ENCODE measurements at places on chromosomes 1 and 21.
A peak's percentile ranks its signal among the peaks of the same experiment; 100 is the strongest.

GRCh38 chr1:153324912-153325311 lies 12.2 kb upstream of the PGLYRP3 start:
- DNase-seq = no peak

GRCh38 chr1:115771847-115772457 lies 3.4 kb upstream of the CASQ2 start:
- peak; percentile 94 for DNase-seq

DNA sequence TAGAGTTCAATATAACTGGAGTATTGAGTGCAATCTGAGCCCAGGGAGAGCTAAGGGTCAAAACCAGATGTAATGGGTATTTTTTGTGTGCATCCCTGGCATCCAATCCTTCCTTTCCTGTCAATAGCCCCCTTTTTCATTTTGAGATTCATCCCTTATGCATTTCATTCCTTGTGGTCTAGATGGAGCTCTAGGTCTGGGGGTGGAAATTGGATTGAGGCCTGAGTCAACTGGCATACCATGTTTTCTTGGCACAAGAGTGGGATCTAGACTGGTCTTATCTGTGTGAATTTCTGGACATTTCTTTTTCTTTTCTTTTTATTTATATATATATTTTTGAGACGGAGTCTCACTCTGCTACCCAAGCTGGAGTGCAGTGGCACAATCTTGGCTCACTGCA lies 67.3 kb upstream of the RAB3GAP2 start:
- no peak for DNase-seq

DNA sequence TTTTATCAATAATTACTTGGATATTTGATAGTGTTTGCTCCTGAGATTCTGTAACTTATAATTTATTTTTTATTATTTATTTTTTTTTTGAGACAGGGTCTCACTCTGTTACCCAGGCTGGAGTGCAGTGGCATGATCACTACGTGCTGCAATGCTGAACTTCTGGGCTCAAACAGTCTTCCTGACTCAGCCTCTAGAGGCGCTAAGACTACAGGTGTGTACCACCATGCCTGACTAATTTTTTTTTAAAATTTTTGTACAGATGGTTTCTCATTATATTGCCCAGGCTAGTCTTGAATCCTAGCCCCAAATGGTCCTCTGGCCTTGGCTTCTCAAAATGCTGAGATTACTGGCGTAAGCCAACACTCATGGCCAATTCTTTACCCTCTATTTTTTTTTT lies 845.5 kb upstream of the ADGRL4 start:
- DNase-seq = no peak

DNA sequence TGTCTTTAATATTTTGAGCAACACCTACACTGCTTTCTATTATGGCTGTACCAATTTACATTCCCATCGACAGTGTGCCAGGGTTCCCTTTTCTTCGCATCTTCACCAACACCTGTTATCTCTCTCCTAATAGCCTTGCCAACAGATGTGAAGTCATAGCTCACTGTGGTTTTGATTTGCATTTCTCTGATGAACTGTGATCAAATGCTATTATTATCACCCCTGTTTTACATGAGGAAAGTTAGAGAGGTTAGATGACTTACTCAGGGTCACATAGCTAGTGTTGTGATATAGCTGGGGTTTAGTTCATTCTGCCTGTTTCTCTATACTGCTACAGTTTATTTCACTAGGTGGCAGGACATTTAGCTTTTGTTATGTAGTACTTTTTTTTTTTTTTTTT lies 204.1 kb downstream of the FMN2 start:
- DNase-seq = no peak

- DNase-seq = no peak
Observed at GRCh38 chr1:1210726-1211540, 3.0 kb downstream of the TNFRSF4 start.

DNA sequence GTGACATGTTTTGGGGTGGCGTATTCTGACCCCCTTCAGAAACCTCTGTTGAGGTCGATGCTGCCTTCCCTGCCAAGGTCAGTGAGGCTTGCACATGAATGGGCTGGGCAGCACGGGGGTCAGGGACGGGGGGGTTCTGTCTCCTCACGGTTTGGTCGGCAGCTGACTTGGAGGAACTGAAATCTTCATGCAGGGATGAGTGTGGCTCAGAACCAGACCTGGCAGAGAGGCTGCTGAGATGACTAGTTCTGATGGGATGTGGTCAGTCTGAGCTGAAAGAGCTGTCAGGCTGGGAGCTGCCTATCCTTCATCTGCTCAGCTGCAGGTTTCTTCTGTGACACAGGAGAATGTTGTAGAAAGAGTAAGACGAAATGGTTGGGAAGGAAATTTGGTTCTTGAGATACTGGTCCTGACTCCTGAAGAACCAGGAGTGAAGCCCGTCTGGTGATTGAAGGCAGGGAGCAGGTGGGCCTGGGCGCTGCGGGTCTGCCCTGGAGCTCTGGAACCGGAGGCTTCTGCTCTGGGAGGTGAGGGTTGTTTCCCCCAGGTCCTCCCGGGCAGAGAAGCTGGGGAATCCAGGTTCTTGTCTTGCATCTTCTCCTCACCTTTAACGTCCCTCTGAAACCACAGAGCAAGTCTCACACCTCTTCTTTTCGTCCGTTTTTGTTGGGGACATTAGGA lies 3.3 kb downstream of the SLX9 start:
- no peak for DNase-seq

- DNase-seq = no peak
Observed at GRCh38 chr1:107474877-107475612, 334.2 kb downstream of the NTNG1 start.

DNA sequence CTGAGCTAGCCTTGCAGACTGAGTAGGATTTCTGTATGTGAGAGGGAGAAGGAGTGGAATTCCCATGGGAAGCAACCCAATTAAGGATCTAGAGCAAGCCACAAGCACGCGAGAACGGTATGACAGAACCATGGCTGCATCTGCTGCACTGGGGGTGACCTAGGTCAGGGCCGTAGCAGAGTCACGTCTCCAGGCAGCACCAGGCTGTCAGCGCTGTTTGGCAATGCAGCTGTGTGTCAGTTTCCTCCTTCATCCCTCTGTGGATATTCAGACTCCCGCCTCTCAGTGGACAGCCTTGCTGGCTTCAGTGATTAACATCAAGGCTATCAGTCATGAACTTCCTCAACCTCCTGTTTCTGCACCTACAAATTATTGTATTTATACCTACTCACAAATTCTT lies 118.1 kb upstream of the PPP2R5A start:
- peak; percentile 63 for DNase-seq

DNA sequence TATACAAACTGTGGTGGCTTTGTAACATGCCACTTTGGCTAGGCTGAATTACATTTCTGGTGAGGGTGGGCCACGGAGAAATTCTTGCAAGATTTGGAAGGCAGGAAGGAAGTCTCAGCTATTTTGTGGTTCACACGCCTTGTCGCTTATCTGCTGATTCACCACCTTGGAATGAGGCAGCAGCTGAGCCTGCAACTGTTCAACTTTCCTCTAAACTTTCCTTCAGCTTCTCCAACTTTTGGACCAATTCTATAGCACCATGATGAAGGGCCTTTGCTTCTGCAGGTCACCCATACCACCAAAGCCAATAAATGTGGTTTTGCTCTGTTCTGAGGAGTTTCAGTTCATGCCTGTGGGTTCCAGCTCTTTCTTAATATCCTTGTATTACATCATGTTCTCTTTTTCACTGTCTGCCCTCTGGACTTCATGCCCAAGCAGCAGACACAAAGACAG lies 337.6 kb upstream of the SNX7 start:
- no peak for DNase-seq

DNA sequence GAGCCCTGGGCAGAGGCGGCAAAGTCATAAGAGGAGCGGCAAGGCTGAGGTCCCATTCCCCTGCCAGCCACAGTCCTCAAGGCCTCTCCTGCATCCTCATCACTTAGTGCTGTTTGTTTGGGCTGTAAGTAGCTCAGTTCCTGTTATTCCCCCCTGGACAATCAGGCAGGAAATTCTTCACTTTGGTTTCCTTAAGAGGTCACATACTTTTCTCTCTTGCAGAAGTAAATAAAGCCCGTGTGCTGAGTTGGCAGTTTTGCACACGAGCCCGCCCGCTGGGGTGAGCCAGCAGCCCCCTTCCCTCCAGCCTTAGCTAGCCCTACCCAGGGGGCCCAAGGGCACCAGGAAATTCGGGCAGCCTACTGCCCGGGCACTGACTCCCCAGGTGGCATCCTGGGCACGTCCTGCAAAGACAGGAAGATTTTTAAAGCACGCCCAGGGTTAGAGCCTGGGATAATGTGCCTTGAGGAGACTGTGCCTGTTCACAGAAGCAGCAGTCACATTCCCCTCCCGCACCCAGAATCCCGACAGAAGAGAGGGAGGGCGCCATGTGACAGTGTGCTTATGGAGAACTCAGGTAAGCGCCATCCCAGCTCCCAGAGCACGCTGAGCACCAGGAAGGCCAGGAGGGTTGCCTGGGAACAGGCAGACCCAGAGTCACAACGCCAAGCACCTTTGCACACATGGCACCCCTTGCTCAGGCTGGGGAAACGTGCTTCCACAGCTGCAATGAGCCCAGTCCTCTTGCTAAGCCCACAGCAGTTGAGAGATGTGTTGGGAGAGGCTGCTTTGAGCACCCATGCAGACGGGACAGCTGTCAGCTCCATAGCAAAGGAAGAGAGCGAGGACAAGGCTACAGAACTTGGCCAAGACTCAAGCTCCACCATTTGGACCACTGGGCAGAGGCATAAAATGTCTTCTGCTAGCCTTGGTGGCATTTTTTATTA lies 144.5 kb upstream of the TMEM51 start:
- DNase-seq = no peak

GRCh38 chr21:31140025-31140424 lies 101.7 kb upstream of the KRTAP19-8 start:
- no peak for DNase-seq

- DNase-seq = no peak
Observed at GRCh38 chr21:8989721-8990325, 1531.6 kb upstream of the TPTE start.

DNA sequence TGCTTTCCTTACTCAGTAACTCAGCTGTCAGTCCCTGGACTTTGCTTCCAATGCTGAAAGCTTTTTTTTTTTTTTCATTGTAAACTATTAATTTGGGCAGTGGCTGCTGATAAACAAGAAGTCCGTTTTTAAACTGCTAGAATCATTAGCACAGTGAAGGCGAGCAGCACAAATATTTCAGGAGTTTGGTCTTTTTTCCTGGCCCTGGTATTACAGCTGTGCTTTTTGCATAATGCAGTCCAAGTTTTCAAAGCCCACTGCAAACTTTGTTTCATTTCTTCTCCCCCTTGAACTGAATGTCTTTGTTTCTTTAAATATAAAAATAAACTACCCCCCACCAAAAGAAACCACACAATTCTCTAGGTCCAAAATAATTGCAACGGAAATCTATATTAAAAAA lies 6.6 kb downstream of the GLIS1 start:
- DNase-seq = no peak

DNA sequence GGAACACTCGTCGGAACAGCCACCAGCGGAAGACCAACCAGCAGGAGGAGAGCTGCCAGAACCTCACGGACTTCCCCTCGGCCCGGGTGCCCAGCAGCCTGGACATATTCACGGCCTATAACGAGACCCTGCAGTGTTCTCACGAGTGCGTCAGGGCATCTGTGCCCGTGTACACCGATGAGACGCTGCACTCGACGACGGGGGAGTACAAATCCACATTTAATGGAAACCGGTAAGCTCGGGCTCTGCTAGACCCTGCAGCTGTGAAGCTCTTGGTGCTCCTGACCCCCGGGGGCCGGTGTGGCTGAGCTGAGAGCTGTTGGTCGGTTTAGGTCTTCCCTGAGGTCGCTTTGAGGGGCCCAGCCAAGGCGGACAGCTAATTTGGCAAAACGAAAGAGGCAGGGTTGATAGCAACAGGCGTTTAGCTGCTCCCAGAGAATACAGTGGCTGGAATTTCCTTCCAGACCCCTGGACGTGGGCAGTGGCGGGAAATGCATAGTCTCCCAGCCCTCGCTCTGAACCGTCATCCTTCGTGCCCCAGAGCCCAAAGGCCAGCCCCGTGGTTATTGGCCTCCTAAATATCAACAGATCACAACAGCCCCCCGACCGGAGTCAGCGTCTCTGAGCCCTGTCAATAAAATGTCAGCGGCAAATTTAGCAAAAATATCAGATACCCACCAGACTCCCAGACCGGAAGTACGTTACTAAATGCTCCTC lies 118.0 kb downstream of the AJAP1 start:
- DNase-seq = no peak

GRCh38 chr1:167477986-167478385 lies 40.3 kb downstream of the CD247 start:
- DNase-seq = peak; percentile 53

GRCh38 chr1:102546251-102546650 lies 549.5 kb upstream of the OLFM3 start:
- no peak for DNase-seq

DNA sequence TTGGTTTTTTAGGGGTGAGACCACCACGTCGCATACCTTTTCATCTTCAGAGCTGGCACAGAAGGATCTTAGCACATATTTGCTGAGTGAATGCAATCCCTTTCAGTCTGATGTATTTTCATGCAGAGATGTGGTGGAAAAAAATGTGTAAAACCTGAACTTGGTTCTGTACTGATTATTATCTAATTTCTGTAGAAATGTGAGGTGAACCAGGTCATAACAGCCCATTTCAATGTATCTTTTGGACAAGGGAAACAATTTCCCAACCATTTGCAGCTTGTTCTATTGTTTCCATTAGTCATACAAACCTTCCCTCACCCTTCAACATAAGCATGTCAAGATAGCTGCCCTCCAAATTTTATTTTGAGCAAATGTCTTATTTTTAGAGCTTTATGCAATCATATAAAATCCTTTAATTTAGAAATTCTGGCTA lies 46.8 kb upstream of the RUNX1 start:
- DNase-seq = no peak

DNA sequence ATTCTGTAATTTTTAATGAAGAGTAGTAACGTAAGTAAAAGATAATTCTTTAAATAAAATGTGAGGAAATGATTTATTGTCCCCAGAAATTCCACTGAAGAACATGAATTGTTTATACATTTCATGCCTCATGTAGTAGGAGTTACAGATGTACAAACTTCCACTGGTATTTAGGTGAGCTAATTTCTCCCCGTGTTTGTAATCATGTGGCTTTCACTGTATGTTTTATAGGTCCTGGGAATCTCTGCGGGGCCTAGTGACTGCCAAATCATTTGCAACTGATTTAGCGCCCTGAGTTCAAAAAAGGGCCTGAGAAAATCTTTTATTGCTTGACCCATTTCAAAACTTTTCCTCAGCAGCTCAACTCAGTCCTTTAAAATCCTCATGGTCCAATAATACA lies 30.5 kb upstream of the FASLG start:
- DNase-seq = no peak

DNA sequence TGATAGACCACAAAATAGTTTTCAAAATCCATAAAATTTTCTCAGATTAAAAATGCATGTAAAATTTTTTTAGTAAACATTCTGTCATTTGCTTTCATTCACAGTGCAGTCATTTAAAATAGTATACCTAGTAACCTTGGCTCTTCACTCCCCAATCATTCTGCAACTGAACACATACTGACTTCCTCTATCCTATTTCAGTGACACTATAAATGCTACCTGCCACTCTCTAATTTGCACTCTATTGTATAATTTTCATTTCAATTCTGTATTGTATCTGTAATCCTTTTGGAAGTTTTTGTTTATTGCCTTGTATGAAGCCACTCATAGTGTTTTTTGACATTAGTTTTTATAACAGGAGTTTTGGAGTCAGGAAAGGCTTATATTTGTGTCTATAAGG lies 1029.1 kb upstream of the NCAM2 start:
- DNase-seq = no peak

GRCh38 chr1:107145637-107146036 lies 4.8 kb downstream of the NTNG1 start:
- no peak for DNase-seq

- DNase-seq = no peak
Observed at GRCh38 chr1:225044258-225044657, 114.8 kb downstream of the DNAH14 start.

GRCh38 chr1:242826701-242827336 lies 302.3 kb upstream of the PLD5 start:
- no peak for DNase-seq

- no peak for DNase-seq
Observed at GRCh38 chr1:200751717-200752116, 13.0 kb downstream of the CAMSAP2 start.

Measured in eye (tissue), 1 donor.